ENCODE measurements at places on chromosomes 7 and 10.

GRCh38 chr7:112444505-112444904, 5.8 kb upstream of the IFRD1 start:
- DNase-seq: no peak

DNA sequence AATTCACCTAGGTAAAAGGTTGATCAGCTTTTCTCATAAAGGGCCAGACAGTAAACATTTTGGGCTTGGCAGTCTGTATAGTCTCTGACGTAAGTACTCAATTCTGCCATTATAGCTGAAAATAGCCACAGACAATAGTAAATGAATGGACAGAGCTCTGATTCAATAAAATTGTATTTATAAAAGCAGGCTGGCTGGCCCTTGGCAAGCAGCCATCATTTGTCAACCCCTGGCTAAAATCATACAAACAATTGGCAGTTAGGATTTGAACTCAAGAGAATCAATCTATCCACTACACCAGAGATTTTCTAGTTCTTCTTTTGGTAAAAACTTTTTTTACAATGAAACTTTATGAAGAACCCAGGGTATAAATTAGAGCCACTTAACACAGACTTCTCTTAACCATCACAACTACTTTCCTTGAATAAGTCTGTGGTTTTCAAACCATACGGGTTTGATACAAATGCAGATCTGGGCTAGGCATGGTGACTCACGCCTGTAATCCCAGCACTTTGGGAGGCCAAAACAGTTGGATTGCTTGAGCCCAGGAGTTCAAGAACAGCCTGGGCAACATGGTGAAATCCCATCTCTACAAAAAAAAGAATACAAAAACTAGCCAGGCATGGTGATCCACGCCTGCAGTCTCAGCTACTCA, 124.5 kb downstream of the SLC16A9 start:
- DNase-seq: peak; percentile 11

DNA sequence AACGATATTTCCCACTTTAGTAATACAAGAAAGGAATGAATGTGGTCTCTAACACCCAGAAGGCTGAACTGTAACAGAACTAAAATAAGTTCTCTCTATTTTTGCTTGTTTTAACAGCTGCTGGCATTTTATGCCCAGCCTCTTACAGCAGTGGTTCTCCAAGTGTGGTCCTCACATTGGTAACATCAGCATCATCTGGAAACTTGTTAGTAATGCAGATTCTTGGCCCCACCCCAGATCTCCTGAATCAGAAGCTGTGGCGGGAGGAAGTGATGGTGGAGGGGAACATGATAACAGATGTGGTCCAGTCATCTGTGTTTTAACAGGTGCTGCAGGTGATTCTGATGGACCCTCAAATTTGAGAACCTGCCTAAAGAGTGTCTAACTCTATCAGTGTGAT, 170.1 kb downstream of the TMEM26 start:
- peak; percentile 41 for DNase-seq

DNA sequence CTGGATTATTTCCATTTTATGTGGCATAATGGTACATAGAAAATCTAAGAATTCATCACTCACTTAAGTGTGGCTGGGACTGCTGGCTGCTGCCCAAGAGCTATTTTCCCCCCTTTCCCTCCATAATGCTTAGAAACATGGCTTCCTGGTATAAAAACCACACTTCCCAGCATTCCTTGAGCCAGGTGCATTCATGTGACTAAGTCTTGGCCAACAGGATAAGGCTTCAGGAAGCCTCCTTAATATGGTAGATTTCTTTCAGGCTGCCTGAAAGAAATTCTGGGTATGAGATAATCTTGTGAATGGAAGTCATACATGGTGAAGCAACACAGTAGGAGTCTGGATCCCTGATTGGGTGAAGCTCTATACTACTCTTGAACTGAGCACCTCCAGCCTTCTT, 178.0 kb downstream of the JAZF1 start:
- DNase-seq: no peak

DNA sequence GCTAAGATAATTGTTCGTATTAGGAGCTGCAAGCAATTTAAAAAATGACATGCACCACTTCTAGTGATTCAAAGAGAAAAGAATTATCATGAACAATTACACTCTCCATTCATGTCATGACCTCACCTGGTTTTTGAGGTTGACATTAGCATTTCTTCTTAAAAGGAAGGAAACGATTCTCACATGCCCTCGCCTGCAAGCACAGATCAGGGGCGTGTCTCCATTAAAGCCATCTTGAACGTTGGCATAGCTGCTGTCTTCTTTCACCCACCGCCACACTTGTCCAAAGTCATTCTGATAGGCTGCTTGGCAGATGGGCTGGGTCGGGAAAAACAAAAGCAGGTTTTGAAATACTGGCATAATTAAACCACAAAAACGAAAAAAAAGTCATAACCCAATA, 19.9 kb downstream of the ANKRD22 start:
- no peak for DNase-seq

All from AG10803 (cell line).